T-cell (primary cell): ENCODE measurements at places on chromosomes 11 and 22. TPM values are rescaled to one million over a fixed set of nuclear protein-coding genes. Genes with fewer than 3 reads are reported as not detected.

SCN4B gene
- not detected for total RNA-seq

DNA sequence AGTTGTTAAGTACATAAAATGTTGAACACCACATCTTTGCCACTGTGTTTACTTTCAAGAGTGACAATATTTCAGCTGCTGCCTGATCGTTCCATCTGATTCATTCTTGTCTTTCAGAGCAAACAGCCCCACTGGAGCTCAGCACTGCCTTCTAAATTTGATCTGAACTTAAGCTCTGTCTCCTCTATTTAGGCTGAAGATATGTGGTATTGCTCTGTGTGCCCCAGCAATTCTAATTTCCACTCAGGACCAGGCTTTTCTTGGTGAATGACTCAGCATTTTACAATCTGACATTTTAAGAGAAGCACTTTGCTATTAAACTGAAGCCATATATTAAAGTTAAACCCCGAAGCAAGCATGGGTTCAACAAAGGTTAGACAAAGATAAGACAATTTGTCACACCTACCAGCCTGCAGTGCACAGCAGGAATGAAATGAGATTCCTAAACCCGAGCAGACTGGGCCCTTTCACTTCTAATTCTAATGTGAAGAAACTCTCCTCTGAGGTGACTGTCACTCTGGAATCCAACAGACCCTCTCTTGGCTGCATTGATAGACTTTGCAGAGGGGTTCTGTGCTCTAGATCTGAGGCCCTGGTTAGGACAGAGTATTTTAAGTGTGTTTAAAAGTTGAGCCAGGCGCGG lies 41.7 kb upstream of the PLET1 start:
- no peaks in the 10 kb centered on the region for H3K36me3 ChIP-seq
- peaks cover 13% of the 10 kb centered on the region for H3K4me1 ChIP-seq
- DNase-seq, result no peak
- no peaks in the 10 kb centered on the region for H3K27me3 ChIP-seq
- H3K4me3 ChIP-seq, result no peak overlapping the region

- H3K36me3 ChIP-seq, result no peaks in the 10 kb centered on the region
- H3K27me3 ChIP-seq, result no peaks in the 10 kb centered on the region
- DNase-seq, result no peak
- no peaks in the 10 kb centered on the region for H3K4me1 ChIP-seq
Observed at GRCh38 chr22:40679249-40679963, at the start of gene MCHR1. Gene MCHR1, plus strand, starts transcription at chr22:40679484. Its CDS starts 169 bp downstream, at chr22:40679653.

DNA sequence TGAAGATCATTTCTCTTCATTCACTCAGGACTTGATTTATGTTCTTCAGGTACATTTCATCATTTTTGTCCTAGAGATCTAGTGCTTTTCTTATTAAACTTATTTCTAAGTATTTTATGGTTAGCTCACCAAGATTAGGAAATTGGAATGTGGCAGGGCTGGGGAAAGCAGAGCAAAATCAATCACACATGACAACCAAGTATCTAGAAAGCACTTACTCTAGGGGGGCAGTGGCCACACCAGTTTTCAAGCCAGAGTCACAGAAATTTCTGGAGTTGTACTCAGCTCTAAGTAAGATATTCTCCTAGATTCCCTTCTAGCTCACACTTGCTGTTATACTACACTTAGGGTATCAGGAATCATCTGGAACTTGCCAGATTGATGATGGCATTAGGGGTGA lies 33.3 kb upstream of the MYEOV start:
- peaks cover 18% of the 10 kb centered on the region for H3K27me3 ChIP-seq
- H3K27ac ChIP-seq, result no peak overlapping the region
- no peaks in the 10 kb centered on the region for H3K36me3 ChIP-seq
- H3K4me3 ChIP-seq, result no peak overlapping the region
- no peak for DNase-seq

DNA sequence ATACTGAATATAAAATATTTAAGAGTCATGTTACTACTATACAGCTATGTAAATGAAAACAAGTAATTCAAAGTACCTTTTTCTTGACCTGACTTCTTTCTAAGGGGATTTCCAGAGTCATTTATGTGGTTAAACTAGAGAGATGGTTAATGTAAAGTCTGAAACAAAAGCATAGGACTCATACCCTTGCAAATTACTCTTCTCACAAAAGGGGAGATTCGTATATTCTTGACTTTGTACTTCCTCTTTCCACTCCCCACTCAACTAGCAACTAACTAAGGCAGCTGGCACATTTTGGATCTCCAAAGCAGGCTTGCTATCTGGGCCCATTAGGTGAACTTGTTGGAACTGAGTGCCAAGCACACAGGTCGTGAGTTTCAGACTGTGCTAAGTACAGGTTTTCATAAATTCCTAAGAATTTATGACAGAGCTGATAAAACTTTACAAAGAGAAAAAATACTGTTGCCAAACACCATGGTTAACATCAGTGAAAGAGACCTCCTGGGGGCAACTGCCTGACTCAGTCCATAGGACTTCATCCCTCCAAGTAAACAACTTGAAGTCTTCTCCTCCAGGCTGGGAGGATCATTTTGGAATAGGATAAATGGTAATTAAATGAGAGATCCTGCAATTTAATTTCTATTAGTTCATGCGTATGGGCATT lies 77.0 kb upstream of the DDI1 start:
- no peak overlapping the region for H3K27ac ChIP-seq
- no peaks in the 10 kb centered on the region for H3K4me1 ChIP-seq
- no peaks in the 10 kb centered on the region for H3K36me3 ChIP-seq

DNA sequence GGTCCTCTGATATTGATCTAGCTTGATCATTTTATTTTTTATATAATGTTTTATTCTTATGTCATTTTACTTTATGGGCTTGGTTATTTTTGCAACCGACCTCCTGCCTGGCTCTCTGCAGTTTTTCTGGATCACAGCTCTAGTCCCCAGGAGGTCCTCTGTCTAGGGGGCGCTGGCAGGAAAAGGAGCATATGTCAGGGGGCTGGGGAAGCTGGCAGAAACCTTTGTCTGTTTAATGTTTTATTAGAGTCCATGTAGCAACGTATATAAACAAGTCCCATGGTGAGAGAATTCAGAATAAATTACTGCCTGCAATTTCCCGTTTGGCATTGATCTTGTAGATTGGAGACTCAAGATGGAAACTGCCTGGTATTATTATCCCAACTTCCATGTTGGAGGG lies 133.5 kb upstream of the ZBED5 start:
- H3K4me1 ChIP-seq, result no peaks in the 10 kb centered on the region
- H3K27ac ChIP-seq, result no peak overlapping the region
- H3K27me3 ChIP-seq, result peaks cover 8% of the 10 kb centered on the region
- no peak for DNase-seq
